NCI-H187 (cell line): ENCODE measurements at places on chromosomes 3 and 15.
A peak's percentile ranks its signal among the peaks of the same experiment; 100 is the strongest.

DNA sequence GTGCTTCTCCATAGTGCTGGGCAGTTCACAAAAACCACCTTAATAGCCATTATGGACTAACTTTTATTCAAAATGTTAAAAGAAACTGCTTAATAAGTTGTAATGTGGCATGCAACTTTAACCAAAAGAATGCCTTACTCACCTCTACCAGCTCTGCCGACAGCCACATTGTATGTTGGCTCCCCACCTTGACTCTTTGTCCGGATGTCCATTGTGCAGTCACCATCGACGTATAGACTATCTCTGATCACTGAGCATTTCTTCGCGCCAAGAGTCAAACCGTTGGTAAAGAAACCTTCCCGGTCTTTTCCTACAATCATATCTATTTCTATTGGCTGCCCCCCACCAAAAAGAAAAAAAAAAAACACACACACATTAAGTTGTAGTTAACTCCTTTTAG is 2.5 kb downstream of the PFN2 start:
- DNase-seq, result no peak

GRCh38 chr3:18703798-18704197 is 278.7 kb upstream of the SATB1 start:
- no peak for DNase-seq

GRCh38 chr3:129605922-129606635 is 397 bp downstream of the PLXND1 start:
- no peak for DNase-seq

DNA sequence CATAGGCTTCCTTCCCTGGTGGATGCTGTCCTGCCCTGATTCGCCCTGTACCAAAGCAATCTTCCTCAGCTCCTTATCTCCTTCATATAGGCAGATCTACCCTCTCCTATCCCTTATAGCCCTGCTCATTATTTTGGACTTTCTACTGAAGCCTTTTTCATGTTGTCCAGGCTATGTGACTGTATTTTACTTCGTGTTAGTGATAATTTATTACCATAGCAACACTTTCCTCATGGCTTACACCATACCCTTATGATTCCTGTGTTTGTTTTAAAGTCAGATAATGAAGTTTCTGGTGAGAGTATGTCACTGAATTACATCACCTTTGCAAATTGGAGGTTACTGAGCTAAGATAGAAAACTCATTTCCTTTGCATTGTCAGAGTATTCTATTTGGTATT is 352.6 kb downstream of the NLGN1 start:
- no peak for DNase-seq

GRCh38 chr15:101057841-101058407 is 138.8 kb downstream of the LRRK1 start:
- DNase-seq, result no peak

- no peak for DNase-seq
Measured at GRCh38 chr15:94305133-94305532, 73.8 kb downstream of the MCTP2 start.

- DNase-seq, result no peak
Measured at GRCh38 chr3:169145540-169146178, 517.9 kb downstream of the MECOM start.

DNA sequence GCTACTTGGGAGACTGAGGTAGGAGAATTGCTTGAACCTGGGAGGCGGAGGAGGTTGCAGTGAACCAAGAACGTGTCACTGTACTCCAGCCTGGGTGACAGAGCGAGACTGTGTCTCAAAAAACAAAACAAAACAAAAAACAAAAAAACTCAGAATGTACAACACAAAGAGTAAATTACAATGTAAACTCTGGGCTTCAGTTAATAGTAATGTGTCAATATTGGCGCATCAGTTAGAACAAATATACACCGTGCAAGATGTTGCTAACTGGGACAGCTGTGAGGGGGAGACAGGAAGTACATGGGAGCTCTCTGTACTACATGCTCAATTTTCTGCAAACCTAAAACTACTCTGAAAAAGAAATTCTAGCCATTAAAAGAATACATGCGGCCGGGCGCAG is 23.5 kb upstream of the TRPM1 start:
- no peak for DNase-seq

GRCh38 chr15:69819371-69819770 is 278.3 kb downstream of the TLE3 start:
- no peak for DNase-seq

DNA sequence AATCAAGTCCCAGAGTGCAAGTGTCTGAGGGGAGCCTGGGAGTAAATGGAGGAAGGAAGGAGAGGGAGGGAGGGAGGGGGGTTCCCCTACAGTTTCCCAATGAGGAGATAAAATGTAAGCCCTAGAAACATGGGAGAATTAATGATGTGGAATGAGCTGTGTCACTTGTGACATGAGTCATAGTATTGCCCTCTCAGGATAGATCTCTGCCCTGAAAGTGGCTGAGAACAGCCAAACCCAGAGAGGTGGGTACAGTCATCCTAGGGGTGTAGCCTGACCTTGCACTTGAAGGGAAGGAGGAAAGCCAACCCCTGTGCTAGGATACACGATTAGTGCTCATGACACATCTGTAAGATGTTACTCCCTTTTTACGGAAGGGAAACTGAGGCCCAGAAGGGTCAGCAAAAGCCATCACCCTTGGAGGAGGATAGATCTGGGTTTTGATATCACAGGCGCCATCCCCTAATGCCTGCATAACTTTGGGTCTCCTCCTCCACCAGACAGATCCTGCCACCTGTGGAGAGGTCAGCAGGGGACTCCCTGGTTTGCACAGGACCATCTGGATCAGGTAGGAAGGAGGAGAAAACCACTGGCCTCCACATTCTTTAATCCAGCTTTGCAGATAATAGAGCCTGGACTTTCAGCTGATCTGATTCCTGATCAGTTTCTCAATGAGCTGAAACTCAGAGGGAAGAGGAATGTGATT is 23.1 kb upstream of the USP3 start:
- no peak for DNase-seq

DNA sequence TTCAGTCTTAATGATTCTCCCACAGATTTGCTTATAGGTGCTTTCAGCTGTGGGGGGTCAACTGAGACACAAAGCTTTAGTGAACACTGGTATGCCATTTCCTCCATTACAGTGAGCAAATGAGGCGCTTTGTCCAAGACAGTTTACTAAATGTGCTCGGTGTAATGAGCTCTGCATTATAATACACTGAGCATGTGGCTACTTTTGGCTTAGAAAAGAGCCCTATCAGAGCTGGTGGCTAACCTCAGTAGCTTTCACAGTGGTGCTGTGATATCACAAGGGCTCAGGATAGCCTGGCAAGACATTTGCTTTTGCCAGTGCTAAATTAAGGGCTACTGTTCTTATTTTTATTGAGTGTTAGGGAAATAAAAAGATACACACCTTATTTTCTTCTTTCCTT is 749.7 kb upstream of the ARPP21 start:
- no peak for DNase-seq

GRCh38 chr3:181715571-181716340 is 4.0 kb downstream of the SOX2 start:
- DNase-seq, result no peak

DNA sequence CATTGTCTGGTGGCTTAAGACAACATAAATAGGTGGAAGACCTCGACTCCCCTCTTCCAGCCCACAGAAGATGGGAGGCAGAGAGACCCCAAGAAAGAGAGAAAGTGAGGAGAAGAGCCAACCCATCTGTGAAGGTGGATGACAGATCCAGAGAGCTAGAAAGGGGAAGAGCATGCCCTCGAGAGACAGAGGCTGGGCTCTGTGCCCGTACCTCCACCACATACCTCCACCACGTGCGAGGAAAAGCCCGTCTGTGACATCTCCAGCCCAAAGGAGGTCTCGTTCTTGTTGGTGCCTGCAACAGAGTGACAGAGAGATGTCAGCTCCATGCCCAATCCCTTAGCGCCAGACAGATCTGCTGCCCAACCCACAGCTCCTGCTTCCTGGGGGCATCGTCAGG is 71.1 kb downstream of the FEM1B start:
- no peak for DNase-seq

DNA sequence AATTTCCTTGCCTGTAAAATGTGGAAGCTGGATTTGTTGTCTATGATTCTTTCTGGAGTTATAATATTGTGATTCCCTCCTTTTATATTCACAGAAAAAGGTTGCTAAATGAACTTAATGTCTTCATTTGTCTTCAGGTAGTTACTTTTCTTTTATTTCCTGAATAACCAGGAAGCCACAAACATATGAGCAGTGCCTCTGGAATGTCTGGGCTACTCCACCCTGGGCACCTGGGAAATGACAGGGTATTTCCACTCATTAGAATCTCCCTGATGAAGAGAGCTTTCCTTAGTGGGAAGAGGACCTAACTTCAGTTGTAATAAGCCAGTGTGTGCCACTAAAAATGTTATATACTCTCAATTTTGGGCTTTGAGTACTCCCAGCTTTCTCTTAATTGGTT is 3.8 kb upstream of the SLMAP start:
- no peak for DNase-seq

DNA sequence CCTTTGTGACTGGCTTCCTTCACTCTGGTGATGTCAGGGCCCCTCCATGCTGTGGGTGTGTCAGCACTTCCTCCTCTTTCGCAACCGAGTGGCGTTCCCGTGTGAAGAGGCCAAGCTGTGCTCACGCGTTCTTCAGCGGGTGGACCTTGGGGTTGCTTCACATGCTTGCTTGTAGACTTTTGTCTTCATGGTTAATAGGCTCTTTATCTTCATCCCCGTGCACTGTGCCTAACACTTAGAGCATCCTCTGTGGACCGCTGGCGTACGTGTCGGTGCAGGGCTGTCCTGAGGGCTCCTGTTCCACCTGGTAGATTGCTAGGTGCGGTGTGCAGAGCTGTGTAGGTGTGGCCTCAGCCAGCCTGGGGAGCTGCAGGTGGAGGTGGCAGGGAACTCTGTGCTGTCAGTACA is 182.3 kb downstream of the OR4M2 start:
- DNase-seq, result no peak

- DNase-seq, result no peak
Measured at GRCh38 chr3:49780080-49780974, 6.0 kb downstream of the IP6K1 start.

DNA sequence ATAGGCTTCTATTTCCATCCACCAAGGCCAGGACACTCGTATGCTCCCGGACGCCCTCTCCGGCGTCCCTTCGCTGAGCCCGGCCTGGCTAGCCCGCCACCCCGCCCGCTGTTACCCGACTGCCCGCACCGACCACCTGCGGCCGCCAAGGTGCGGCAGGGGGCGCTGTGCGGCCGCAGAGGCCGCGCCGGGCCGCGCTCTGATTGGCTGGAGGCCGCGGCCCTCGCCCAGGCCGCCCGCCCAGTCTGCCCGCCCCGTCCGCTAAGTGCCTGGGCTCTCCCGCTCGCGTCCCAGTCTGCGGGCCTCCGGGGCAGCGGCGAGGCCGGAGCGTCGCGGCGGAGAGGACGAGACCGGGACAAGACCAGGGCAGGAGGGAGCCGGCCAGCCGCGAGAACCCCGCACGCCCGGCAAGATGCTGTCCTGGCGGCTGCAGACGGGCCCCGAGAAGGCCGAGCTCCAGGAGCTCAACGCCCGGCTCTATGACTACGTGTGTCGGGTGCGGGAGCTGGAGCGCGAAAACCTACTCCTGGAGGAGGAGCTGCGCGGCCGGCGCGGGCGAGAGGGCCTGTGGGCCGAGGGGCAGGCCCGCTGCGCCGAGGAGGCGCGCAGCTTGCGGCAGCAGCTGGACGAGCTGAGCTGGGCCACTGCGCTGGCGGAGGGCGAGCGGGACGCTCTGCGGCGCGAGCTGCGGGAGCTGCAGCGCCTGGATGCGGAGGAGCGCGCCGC is at the start of gene SYNM:
SYNM (plus strand) TSS at position 293 of the 726 bp plus-strand sequence; CDS start at position 413, 120 bp downstream.
- peak; percentile 48 for DNase-seq

GRCh38 chr3:143763564-143764162 is 84.6 kb downstream of the SLC9A9 start:
- no peak for DNase-seq
